ENCODE measurements at places on chromosomes 13 and 19. TPM values are rescaled to one million over a fixed set of nuclear protein-coding genes. Genes with fewer than 3 reads are reported as not detected.

DNA sequence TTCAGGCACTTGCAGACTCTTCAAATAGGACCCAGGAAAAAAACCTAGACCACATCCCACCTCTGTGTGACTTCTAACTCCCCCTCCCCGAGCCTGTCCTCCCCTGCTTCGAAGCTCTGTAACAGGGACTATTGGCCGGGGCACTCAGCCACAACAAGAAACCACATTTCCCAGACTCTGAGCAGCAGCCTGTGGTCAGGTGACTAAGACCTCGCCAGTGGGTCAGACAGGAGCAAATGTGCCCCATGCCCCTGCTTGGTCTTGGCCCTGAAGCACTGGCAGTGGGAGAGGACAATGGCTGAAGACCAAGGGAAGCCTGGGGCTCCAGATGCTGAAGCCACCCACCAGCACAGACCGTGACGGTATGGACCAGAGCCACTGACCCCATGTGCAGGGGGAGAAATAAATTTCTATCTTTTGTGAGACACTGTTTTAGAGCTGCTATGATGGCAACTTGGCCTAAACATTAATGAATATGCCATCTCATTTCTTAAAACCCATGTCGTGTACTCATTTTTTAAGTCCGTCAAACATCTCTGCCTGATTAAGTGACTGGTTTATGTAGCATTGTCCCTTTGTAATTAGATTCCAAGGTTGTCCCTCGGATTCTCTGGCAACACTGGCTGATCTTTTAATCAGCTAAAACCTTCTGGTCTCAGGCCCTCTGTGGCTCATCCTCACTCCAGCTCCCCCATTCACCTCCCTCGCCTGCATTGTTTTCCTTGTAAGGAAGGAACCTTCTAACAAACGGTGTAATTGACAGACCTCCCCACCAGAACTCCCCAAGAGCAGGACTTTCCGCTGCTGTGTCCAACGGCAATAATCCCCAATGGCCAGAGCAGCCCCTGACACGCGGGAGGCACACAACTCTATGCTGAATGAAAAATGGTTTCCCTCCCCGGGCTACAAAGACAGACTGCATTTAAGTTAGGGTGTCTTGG, 98.4 kb downstream of the STK24 start:
- no peak for DNase-seq

DNA sequence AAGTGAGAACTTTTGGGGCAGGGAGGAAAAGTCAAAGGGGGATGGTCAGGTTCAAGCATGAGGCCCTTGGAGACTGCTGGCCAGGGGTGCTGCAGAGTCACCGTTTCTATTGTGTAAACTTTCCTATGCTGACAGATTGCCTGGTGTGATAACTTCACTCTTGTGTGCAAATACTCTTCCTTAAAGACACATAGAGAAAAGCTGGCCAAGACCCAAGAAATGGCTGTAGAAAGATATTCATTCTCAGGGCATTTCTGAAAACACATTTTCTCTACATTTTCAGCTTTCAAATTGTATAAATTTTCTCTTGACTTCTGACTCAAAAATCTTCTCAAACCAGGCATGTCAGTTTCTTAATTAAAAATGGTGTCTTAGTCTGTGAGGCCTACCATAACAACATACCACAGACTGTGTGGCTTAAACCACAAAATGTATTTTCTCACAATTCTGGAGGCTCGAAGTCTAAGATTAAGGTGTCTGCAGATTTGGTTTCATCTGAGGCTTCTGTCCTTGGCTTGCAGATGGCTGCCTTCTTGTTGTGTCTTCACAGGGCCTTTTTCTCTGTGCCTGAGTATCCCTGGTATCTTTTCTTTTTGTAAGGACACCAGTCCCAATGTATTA, 304.5 kb downstream of the KCNRG start:
- DNase-seq, result no peak

- no peak for DNase-seq
Measured at GRCh38 chr13:49304763-49305700, 57.3 kb downstream of the CDADC1 start.

- DNase-seq, result peak; percentile 45
Measured at GRCh38 chr19:42596391-42597072, 1.8 kb upstream of the CEACAM8 start.

GRCh38 chr19:29806098-29806866, 5.5 kb upstream of the CCNE1 start:
- DNase-seq, result peak; percentile 73

DNA sequence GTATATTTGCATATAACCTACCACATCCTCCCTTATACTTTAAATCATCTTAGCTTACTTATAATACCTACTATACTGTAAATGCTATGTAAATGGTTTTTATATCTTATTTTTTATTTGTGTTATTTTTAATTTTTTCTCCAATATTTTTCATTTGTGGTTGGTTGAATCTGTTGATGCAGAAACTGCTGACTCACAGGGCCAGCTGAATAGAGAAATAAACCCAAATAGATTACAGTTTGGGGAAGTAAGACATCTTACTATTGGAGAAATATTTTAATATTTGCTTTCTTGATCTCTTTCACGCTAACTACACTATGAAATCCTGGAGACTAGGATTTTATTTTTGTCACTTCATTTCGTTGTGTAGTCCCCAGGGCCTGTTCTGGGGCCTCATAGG, 7.1 kb downstream of the SMAD9 start:
- no peak for DNase-seq

Gene TGFB1
- 13.2 TPM for total RNA-seq

Gene KCNC3
- 2.5 TPM for total RNA-seq

Gene COL5A3
- total RNA-seq, result 9.6 TPM

Gene IL17D
- total RNA-seq, result 0.55 TPM

Gene PPP1R13L
- total RNA-seq, result 222 TPM

Gene ZNF577
- total RNA-seq, result 7.5 TPM

Gene EDDM13
- total RNA-seq, result not detected

Gene DENND1C
- 0.87 TPM for total RNA-seq
